ENCODE measurements at places on chromosomes 7 and 10. TPM values are rescaled to one million over a fixed set of nuclear protein-coding genes. Genes with fewer than 3 reads are reported as not detected.

Gene LIPN
- total RNA-seq = not detected

Gene CHN2
- 33.6 TPM for total RNA-seq

Gene SLC25A40
- total RNA-seq = 20.0 TPM

Gene ERVW-1
- total RNA-seq = not detected

Gene EZH2
- 1.5 TPM for total RNA-seq

DNA sequence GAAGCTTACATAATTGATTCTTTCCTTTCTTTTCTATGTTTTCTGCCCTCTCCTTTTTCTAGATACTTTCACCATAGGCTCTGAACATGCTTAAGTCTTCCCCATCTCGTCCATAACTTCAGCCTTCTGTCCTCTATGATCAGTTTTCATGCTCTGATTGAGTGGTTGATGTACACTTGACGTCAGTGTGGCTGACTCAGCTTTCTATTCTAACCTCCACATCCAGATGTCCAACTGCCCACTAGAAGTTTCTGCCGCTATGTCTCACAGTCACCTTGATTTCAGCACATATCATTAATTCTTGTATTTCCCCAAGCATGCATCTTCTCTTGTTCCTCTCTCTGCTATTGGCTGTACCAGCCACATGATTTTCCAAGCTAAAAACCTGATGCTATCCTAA lies 15.0 kb downstream of the CDK14 start:
- no peak for DNase-seq

DNA sequence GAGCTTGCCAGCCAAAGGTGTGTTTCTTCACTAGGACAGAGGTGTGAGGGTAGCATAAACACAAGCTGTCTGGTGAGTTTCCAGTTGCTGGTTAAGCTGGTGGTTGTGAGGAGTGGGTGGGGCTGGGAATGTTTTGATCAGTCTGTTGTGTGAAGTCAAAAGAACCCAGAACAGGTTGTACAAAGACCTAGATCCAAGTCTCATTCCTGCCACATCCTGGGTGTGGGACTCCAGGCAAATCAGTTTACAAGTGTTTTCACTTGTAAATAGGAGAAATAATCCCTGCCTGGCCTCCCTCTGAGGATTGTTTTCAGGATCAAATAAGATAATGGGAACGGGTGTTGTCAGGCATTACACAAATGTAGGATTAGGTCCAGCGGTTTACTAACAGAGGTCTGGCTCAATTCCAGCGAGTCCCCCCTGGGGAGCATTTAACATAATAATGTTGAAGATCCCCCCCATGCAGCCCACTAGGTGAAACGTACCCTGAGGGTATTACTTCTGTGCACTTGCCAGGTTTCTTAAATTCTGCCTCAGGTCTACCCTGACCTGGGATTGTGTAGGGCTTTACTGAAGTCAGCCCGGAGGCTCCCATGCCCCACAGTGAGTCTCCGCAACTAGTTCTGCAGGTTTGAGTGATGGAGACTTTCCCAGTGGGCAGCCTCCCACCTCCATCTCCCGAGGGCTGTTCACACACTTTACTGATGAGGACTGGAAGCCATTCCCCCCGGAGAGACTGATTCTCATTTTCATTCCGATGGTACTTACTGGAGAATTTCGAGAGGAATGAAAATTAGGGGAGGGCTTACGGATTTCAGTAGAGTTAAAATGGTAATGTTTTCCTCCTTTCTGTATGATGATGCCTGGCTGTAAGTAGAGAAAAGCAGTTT lies 2.7 kb upstream of the FRAT2 start:
- no peak for DNase-seq

DNA sequence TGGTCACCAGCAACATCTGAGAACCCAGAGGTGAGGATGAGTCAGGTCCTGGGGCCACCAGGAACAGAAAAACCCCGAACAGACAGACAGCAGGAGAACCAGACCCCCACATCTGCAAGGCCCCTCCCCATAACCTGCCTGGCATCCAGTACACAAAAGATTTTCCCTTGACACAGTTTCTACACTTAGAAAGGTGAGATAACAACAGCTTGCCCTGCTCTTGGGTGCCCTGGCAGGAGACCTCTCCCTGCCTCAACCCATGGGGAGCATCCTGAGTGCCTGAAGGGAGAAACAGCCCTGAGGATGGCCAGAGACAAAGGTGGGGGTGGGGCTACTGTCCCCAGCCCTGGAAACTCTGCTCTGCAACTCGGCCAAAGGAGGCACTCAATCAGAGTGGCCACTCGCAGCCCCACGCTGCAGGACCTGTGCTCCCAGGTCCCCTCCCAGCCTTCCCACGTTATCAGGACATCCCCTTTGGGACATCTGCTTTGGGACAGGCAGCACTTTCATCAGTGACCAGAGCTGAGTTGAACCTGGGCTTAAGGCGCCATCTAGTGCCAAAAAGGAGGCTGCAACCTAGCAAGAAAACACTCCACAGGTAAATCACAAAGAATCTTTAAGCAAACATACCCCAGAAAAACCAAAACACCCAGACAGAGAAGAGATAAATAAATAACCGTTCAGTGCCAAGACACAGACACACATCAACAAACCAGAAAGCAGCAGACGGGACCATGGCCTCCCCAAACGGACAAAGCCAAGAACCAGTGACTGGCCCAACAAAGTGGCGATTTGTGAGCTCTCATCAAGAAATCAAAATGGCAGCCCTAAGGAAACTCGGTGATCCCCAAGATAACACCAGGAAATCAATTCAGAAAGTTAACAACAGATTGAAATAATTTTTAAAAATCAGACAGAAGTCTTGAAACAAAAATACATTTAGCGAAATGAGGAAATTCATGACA lies 233.7 kb downstream of the PTPRN2 start:
- peak; percentile 56 for DNase-seq

- no peak for DNase-seq
Measured at GRCh38 chr10:14540611-14541010, 209.9 kb upstream of the FRMD4A start.

GRCh38 chr7:140697447-140698143 lies 1.1 kb downstream of the NDUFB2 start:
- no peak for DNase-seq

GRCh38 chr10:75403939-75404814 lies 2.6 kb upstream of the ZNF503 start:
- DNase-seq = no peak

DNA sequence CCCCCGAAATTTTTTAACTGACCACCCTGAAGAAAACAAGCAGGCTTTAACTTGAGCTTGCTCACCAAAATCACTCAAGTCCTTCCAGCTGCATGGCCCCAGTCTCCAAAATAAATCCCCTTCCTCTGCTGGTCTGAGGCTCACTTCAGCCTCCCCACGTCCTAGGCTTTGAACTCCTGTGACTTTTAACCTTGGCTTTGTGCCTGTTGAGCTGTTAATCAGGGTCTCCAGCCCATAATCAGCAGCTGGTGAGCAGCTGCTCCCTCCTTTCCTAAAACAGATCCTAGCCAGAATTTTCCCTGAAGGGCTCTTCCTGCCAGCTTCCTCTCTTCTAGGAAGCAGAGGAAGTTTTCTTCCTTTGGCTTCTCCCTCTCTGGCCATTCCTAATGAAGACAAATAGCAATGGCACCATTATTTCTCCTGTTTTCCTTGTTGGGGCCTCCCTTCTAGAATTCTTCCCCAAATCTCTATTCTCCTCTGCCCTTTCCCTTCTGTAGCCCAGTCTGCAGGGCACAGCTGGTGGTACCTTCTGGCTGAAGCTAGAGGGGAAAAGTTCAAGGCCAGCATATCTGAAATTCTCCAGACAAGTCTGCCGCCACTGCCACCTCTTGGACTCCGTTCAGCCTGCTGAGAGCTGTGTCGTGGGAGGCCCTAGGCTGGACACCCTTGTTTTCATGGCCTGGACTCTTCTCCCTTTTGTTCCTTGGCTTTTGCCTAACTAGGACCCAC lies 152.1 kb downstream of the NOC3L start:
- DNase-seq = no peak

- no peak for DNase-seq
Measured at GRCh38 chr7:875051-875450, 1.3 kb upstream of the GET4 start.

- DNase-seq = no peak
Measured at GRCh38 chr7:27689591-27690164, 27.0 kb upstream of the HIBADH start.
